Neural progenitor cell (in vitro differentiated cells): ENCODE measurements at places on chromosomes 12 and 14.

DNA sequence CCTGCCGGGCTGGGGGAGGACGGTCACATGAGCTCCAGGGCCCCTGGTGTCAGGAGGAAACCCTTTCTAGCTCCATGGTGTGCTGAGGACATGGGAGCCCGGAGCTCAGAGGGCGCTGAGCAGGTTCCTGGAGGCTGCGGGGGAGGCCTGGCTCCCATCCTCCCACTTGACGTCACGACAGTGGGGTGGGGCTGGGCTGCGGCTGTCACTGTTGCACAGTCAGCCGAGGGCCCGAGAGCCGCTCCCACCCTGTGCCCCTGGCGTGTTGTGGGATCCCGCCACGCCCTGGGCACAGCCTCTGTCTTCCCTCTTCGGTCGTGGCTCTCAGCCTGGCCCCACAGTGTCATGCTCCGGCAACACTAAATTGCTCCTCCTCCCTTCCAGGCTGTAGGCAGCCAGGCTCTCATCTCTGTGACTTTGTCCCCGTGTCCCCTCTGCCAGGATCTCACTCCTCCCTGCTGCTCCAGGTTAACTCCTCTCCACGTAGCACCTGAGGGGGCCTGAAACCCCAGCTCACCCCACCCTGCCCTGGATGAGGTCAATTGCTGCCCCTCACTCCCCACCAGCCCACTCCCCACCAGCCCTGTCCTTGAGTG lies 33.0 kb downstream of the BEGAIN start:
- no peak for DNase-seq

DNA sequence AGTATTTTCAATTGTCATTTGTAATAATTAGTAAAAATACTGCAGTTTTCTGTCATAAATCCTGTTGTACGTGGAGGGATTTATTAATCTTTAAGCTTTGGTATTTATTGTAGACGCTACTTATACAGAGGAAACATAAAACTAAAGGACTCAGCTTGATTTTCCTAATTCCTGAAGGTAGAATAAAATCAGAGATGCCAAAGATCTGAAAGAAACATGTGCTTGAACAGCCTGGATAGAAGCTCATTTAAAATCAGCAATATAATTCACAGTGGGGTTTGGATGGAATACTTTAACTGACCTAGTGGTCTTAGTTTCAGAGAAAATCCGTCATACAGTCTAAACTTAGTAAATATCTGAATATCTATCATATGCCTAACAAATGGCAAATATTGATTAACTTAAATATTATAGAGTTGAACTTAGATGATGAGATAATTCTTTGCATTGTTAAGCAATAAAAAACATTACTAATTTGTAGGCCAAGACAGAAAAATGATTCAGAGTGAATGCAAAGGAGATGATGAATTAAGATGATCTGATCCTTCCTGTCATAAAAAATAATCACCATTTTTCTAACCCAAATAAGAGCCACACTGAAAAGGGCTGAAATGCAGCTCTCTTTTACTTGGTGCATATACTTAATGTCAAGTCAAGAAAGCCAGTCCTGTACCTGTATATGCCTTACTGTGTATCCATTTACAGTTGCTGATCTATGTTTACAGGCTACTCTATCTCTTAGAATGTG lies 397.1 kb upstream of the DCN start:
- no peak for DNase-seq

- no peak for DNase-seq
Observed at GRCh38 chr14:91415794-91416743, 1.6 kb downstream of the CCDC88C start.

GRCh38 chr12:39990122-39991101 lies 115.5 kb downstream of the SLC2A13 start:
- peak; percentile 22 for DNase-seq

GRCh38 chr14:22463763-22464173 lies 125.3 kb downstream of the DAD1 start:
- DNase-seq: no peak

GRCh38 chr14:91728616-91729183 lies 3.2 kb downstream of the CATSPERB start:
- no peak for DNase-seq

DNA sequence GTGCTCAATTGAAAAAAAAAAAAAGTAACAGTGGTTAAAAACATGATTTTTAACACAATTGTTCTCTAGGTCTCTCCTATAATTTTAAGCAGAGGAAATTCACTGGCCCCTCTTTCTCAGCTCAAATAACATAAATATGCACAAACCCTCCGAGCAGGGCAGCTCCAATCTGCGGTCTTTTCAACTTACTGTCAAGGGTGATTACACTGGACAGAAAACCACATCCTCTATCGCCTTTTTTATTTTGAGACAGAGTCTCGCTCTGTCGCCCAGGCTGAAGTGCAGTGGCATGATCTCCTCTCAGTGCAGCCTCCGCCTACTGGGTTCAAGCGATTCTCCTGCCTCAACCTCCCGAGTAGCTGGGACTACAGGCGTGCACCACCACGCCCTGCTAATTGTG lies 16.5 kb upstream of the GABARAPL1 start:
- DNase-seq: no peak

DNA sequence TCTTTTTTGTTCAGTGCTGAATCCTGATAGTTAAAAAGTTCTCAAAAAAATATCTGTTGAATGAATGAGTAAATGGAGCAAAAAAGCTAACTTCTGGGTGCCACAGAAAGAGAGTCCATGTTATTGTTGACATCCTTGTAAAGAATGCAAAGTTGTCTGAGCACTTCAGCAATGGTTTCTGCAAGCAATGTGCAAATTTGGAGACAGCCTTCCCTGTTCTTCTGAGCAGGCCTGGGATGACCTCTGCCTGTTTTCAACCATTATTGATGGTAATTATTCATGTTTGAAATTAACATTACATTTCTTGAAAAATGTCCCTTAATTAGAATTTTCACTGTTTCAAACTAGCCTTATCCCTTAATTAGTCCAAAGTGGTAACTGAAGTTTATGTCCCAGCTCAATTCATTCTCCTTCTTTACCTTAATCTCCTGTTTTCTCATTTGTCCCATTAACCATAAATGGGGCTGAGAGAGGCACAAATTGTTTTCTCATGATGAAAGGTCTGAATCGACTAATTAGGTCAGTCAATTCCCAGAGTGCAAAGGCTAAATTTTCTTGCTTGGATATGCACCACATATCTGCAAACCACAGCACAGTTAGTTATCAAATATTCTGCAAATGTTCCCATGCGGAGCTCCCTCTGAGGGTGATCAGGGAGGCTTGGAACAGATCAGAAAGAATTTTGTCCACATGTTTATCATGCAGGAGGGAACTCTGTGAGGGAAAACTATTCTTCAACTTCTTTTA lies 139.4 kb upstream of the KRR1 start:
- DNase-seq: no peak

DNA sequence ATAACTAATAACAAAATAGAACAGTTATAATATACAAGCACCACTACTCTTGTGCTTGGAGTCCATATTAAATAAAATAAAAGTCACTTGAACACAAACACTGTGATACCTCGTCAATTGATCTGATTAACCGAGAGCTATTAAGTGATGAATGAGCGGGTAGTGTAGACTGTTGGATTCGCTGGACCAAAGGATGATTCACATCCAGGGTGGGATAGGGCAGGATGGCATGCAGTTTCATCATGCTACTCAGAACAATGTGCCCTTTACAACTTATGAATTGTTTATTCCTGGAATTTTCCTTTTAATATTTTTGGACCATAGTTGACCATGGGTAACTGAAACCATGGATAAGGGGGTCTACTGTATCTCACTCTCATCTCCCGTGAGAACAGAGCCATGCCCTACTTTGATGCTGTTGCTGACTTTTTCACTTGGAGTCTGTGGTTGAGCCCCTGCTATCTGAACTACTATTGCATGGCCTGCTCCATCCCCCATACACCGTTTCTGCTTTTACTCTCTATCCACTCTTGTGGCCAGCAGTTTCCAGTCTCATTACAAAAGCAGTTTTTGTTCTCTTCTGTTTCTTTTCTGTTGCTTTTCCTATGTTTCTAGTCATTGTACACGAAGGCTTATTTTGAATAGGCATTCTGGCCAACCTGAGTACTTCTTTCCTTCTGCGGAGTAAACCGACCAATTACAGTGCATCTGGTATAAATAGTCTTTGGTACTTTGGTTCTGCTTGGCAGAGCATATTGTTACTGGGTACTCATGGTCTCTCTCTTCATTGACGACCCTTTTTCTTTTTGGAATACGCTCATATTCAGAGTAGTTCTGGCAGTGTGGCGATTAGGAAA lies 12.2 kb downstream of the TMTC2 start:
- DNase-seq: no peak

DNA sequence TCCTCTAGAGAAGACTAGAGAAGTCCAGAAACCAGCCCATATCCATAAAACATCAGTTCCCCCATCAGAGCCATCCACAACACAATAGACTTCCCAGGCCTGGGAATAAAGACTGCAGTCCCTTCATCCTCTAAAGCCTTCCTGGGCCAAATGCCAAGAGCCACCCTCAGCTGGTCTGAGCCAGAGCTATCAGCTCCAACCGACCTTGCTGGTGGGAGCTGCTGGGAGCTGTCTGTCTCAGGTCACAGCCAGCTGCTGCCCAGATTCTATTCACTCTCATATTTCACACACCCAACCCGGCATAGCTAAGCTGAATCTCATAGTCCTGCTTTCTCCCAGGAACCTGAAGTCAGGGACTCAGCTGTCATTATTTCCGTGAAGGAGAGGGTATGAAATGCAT lies 10.9 kb upstream of the TFCP2 start:
- no peak for DNase-seq

DNA sequence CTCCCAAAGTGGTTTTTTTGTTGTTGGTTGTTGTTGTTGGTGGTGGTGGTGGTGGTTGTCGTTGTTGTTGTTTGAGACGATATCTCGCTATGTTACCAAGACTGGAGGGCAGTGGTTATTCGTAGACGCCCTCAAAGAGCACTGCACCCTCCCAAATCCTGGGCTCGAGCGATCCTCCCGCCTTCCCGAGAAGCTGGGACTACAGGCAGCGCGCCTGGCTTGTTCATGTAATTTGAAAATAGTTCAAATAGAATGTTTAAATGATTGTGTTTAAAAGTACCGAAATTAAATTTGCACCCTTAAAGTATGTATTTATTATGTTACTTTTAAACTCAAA lies 439 bp upstream of the ANAPC5 start:
- DNase-seq: peak; percentile 82

DNA sequence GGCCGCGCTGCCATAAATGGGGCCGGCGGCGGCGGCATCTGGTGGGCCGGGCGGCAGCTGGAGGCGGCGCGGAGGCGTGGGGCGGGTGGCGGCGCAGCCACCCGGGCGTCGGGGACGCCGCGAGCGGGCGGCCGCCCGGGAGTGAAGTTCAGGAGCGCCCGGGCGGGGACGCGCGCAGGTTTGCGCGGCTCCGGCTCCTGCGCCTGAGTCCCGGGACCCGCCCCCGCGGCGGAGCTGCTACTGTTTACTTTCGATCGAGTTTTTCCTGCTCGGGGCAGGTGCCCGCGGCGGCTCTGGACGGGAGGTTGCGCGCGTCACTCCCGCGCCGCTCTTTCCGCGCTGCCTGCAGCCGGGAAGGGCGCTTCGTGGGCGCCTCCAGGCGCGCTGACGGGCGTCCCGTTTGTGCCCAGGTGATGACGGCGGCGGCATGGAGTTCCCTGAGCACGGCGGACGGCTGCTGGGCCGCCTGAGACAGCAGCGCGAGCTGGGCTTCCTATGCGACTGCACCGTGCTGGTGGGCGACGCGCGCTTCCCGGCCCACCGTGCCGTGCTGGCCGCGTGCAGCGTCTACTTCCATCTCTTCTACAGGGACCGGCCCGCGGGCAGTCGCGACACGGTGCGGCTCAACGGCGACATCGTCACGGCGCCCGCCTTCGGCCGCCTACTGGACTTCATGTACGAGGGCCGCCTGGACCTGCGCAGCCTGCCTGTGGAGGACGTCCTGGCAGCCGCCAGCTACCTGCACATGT lies at the start of gene ZBTB42:
ZBTB42 (plus strand) TSS at position 331 of the 749 bp plus-strand sequence; CDS start at position 428, 97 bp downstream.
- DNase-seq: peak; percentile 69

GRCh38 chr12:53122961-53123468 lies 19.7 kb downstream of the SOAT2 start:
- no peak for DNase-seq

DNA sequence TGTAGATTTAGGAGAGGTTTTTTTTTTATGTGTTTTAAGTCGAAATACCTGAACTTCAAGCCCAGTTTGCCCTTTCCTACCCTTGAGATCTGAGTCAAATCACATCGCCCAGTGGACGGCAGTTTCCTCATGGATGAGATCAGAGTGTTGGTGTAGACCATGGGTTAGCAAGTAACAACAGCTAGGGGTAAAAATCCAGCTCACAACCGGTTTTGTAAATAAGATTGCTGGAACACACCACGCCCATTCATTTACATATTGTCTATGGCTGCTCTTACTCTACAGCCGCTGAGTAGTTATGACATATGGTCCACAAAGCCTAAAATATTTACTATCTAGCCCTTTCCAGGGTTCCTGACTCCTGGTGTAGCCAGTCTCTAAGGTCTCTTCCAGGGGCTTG lies 158.5 kb upstream of the PLEKHG7 start:
- DNase-seq: no peak

DNA sequence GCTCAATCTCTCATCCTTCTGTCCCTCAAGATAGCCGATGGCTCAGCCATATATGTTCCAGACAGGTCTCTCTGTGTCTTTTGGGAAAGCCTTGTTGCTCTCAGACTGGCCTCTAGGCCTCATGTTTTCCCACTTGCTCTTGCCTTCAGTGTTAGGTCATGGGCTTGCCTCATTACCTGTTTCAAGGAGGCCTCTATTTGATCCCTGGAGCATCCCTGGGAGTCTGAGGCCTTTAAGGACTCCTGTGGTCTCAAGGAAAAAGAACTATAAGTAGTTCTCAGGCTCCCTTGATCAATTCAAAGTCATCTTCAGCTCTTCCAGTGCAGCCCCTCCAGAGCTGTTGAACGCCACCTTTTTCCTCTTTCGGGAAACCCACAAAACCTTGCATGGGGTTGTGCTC lies 47.9 kb downstream of the NTF3 start:
- no peak for DNase-seq

GRCh38 chr14:37384870-37385596 lies 187.3 kb downstream of the MIPOL1 start:
- DNase-seq: no peak

- DNase-seq: no peak
Observed at GRCh38 chr12:44689587-44689986, 186.5 kb downstream of the NELL2 start.

GRCh38 chr12:109900752-109901580 lies 892 bp downstream of the TCHP start:
- DNase-seq: peak; percentile 51

DNA sequence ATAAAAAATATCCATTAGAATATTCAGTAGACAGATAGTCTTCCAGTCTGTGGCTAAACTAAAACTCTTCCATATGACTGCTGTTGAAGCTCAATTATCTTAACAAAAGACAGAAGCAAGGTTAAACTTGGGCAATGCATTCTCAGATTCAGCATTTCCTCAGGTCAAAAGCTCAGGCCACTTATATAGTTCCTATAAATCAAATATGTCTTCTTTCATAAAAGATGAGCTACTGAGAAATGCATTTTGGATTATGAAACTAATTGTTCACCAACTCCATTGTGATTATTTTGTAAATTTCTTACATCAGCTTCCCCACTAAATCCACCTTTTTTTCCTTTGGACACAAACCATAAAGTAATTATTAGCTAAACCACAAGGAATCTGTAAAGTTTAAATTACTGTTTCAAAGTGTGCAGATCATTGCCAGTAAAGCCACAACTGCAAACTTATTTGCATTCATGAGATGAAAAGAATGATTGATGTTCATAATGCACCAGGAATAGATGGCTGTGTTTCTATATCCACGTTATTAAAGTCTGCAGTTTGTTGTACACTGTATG lies 224.4 kb downstream of the FBXL14 start:
- DNase-seq: no peak

- no peak for DNase-seq
Observed at GRCh38 chr12:124646385-124647230, 79.2 kb upstream of the NCOR2 start.

GRCh38 chr14:21267886-21268616 lies 1.2 kb downstream of the HNRNPC start:
- no peak for DNase-seq

GRCh38 chr14:67487937-67488893 lies at the start of gene TMEM229B:
TSS of gene TMEM229B (minus strand) at chr14:67488721. CDS start at chr14:67473923, 14,798 bp downstream.
- no peak for DNase-seq
